ENCODE measurements at places on chromosomes 2 and 18. TPM values are rescaled to one million over a fixed set of nuclear protein-coding genes. Genes with fewer than 3 reads are reported as not detected.

DNA sequence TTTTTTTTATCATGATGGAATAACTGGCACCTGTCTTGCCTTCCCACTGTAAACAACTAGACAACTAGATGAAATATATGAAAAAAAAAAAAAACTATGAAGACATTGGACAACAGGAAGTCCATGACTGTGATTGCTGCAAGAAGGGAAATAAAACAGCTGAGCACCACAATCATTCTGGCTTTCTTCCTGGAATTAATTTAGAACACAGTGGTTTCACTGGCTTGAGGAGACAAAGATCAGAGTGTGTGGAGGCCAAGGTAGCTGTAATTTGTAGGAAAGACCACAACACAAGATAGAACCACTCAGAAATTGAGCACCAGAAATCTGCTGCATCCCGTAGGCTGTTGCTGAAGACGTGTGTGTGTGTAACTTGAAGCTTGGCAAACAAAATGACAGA lies 121.1 kb upstream of the PID1 start:
- peak; percentile 84 for DNase-seq

GRCh38 chr2:18934886-18935285 lies 345.5 kb upstream of the NT5C1B start:
- DNase-seq = no peak

The GRB14 gene
- 6.4 TPM for total RNA-seq

The SERPINB10 gene
- not detected for total RNA-seq

GRCh38 chr2:129152514-129152913 lies 827.0 kb upstream of the RAB6C start:
- no peak for DNase-seq
